Stimulated activated CD8-positive, alpha-beta memory T cell treated with anti-CD3 and anti-CD28 coated beads, Interleukin-4, amount 100 ng/mL, for 1 hour (primary cell): ENCODE measurements at places on chromosomes 12 and 14.

DNA sequence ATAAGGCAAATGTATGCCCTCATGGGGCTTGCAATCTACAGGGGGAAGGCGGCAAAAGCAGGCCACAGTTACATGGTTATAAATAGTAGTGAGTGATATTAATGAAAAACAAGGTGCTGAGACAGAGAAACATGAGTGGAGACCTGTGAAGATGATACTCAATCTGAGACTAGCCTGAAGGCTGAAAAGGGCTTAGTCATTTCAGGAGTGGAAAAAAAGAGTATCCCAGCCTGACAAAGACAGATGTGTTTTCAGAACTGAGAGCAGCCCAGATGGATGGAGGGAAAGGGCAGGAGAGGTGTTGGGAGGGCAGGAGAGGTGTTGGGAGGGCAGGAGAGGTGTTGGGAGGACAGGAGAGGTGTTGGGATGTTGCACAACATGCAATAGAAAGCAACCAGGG lies 181.9 kb downstream of the C12orf42 start:
- DNase-seq = no peak

DNA sequence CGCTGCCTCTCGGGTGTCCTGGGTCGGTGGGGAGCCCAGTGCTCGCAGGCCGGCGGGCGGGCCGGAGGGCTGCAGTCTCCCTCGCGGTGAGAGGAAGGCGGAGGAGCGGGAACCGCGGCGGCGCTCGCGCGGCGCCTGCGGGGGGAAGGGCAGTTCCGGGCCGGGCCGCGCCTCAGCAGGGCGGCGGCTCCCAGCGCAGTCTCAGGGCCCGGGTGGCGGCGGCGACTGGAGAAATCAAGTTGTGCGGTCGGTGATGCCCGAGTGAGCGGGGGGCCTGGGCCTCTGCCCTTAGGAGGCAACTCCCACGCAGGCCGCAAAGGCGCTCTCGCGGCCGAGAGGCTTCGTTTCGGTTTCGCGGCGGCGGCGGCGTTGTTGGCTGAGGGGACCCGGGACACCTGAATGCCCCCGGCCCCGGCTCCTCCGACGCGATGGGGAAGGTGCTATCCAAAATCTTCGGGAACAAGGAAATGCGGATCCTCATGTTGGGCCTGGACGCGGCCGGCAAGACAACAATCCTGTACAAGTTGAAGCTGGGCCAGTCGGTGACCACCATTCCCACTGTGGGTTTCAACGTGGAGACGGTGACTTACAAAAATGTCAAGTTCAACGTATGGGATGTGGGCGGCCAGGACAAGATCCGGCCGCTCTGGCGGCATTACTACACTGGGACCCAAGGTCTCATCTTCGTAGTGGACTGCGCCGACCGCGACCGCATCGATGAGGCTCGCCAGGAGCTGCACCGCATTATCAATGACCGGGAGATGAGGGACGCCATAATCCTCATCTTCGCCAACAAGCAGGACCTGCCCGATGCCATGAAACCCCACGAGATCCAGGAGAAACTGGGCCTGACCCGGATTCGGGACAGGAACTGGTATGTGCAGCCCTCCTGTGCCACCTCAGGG lies 679 bp downstream of the ARF6 start:
- DNase-seq = peak; percentile 49

GRCh38 chr12:101480849-101481248 lies 5.7 kb downstream of the SPIC start:
- DNase-seq = no peak

DNA sequence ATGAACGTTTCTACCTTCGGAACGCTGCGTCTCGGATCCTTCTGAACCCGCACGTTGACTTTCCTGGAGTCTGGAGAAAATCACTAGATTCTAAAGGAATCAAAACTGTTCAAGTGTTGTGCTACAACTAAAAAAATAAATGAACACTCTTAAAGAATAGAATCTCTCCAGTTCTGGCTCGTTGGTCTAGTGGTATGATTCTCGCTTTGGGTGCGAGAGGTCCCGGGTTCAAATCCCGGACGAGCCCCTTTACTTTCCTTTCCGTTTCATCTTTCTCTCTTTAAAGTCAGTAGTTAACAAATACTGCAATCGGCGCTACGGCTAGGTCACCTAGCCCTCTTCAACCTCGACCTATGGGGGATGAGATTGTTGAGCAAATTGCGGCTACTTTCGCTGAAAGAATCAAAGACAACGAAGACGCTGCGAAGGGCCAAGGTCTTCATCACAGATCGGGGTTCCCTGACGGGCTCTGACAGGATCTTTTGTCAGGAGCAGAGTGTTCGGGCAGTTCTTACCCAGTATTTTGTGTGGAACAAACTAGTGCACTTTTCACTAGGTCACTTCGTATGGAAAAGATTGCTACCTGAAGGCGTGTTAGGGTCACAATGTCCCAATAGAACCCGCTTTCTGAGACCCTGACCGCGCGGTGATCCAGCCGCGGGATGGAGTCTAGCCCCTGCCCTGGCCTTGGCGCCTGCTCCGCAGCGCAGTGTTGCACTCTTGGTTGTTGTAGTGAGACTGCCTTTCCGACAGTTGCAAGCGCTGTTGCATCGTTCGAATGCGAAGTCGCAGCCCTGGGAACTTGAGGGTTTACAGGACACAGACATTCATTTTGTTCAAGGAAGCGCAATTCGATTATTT lies 8.4 kb downstream of the OR6S1 start:
- DNase-seq = no peak

DNA sequence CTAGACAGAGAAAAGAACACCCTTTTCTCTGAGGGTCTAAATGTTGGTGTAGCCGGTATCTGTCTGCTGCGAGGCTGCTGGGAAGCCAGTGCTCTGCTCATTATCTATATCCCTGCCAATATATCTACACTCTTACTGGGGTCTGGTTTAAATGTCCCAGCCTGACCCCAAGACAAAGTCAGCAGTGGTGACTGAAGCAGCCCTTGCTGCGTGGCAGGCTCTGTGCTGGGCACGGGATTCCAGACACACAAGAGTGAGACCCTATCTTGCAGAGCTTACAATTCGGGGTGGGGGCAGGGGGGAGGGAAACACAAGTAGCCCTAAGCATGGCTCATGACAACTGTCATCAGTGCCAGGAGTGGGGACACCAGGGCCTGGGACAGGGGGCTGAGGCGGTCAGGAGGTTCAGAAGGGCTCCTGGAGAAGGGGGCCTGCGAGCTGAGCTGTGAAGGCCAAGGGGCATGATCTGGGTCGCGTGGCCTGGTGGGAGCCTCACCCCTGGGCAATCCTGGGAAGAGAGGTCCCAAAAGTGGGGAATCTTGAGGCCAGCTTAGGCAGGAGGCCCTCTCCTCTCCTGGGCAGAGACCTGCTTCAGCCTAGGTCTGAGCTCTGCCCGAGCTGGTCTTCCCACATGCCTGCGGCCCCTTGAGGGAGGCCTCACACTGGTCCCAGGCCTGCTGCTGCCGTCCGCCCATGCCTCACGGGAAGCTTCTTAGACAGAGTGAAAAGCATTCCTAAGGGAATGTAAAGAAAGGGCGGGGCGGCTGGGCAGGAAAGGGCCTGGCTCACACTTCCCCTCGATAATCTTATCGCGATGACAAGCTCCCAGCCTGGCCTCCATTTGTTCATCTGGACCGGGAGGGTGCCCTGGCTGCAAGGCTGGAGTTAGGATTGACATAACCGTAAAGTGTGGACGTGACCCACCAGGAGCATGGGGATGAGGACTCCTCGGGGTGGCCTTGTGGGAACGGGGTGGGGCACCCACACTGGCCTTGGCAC lies 7.3 kb upstream of the RCOR1 start:
- no peak for DNase-seq

DNA sequence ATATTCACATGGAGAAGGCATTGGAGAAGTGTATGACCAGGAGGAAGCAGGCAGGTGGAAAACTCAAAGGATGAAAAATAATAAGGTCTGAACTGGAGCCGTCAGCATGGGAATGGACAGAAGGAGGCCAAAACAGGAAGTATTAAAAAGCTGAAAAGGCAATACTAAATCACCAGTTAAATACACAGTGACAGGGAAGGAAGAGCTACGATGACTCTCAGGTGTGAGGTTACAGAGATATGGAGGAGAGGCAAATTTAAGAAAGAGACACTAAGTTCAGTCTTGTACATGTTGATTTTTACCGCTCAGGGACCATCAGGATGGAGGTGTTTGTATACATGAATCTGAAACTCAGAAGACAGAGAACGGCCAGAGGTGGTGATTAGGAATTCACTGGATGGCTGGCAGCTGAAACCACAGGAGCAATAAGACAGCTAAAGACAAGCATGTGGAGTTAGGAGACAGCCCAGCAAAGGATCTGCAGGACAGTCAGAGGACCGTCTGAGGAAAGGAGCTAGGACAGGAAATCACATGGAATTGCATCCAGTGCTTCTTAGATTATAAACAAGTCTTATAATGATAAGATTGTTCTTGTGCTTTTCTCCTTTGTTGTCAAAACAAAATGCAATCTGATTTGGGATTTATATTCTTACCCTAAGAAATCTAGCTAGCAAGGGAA lies 33.9 kb upstream of the CDKN3 start:
- no peak for DNase-seq

GRCh38 chr12:24591715-24592440 lies 357.0 kb downstream of the BCAT1 start:
- DNase-seq = no peak

- DNase-seq = no peak
These were observed 144.0 kb upstream of the TMPO start for GRCh38 chr12:98371419-98371818.

- peak; percentile 38 for DNase-seq
These were observed 69.7 kb downstream of the SVOP start for GRCh38 chr12:108950991-108951739.

DNA sequence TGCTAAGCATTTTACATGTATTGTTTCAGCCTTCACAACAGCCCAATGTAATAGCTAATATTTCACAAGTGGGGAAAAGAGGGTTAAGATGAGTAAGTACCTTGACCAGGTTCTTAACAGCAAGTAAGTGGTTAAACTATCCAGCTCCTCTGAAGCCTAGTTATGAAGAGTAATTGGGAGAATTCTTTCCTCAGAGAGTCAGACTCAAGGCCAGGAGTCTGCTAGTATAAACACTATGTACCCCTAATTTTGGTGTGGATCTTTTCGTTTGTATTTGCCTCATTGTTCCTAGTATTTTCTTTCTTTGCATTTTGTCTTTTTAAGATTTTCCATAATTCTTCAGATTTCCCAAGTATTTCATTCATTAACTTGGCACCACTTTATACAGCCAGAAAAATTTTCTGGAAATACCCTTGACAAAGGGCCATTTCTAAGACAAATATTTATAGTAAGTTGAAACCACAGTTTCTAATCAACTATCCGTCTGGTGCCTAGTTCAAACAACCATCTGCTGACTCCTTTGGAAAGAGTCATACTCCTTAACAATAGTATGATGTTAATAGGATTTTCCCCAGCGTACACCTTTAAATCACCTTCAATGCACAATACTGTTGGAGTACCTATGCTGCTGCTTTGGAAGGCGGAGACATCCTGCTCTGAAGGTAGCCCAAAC lies 81.2 kb downstream of the SCAF11 start:
- no peak for DNase-seq

- no peak for DNase-seq
These were observed 9.4 kb downstream of the DHX37 start for GRCh38 chr12:124979568-124979967.

GRCh38 chr12:63849641-63850040 lies 5.1 kb downstream of the SRGAP1 start:
- no peak for DNase-seq

- no peak for DNase-seq
These were observed 39.7 kb upstream of the FBLN5 start for GRCh38 chr14:91987192-91987591.

DNA sequence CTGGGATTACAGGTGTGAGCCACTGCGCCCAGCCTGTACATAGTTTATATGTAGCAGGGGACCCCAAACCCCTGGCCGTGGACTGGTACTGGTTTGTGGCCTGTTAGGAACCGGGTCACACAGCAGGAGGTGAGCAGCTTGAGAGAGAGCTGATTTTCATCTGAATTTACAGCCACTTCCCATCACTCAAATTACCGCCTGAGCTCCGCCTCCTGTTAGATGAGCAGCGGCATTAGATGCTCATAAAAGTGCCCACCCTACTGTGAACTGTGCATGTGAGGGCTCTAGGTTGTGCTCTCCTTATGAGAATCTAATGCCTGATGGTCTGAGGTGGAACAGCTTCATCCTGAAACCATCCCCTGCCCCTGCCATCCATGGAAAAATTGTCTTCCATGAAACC lies 119.3 kb downstream of the NTN4 start:
- DNase-seq = no peak

- DNase-seq = no peak
These were observed 226.8 kb downstream of the C12orf42 start for GRCh38 chr12:103268831-103269514.

- no peak for DNase-seq
These were observed 607.5 kb downstream of the SLC6A15 start for GRCh38 chr12:84305144-84305543.

DNA sequence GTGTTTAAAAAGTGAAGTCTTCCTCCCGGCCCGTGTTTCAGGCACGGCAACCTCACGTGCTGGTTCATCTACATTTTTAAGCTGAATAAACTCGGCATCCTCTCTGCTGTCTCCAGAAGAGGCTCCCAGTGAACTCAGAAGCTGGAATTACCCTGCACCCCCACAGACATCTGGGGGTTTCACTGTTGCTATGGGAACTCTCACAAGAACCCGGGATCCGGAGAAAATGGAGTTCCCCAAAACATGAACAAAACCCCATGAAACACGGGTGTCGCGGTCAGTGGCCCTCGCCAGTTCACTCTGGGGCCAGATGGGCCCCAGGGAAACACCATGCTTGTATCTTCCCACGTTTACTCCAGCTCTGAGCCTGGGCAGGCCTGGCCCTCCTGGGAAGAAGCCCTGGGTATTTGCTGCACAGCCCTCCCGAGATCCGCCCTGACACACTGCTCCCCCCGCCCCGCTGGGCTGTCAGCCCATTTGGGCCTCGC lies 143.7 kb downstream of the PIWIL1 start:
- DNase-seq = no peak

DNA sequence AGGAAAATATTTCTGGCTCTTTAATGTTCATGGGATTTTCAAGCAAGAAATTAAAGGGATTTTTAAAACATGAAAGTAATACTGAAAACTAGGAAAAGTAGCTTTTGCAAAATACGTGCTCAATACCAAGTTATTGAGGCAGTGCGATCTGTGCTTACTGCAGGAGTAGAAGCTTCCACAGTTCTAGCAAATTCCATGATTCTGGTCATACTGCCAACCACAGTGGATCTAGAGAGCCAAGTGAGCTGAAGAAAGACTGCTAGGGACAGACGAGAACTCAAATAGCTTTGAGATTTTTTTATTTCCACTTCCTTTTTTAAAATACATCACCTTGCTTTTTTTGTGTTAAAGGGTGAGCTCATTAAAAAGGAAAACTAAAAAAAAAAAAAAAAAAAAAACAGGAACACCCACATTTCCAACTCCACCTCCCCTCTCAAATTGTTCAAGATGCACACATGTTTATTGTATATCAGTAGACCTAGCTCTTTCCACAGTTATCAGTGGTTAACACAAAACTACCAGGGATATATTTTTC lies 26.2 kb downstream of the EGLN3 start:
- DNase-seq = no peak
